NCI-H1694 treated with DMSO at 0.1 percent for 48 hours (cell line): ENCODE measurements at places on chromosomes 5 and 9.

GRCh38 chr9:138071731-138072130 lies 194.1 kb downstream of the CACNA1B start:
- DNase-seq = no peak

DNA sequence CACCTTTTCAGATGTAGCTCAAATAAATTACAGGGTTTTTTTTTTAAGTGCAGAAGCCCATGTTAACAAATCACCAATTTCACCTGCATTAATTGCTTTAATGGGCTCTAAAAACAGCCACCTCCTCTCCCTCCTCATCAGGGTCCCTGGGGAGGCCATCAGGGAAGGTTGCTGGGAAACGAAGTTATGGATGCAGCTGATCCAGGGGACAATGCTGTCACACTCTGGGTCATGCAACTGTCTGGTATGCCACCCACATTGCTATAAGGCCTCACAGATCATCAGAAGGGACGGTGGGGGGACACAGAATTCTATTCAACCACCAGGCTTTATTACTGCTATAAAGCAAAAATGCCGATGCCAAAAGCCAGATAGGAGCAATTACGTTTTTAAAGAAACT lies 9.3 kb downstream of the WHRN start:
- no peak for DNase-seq

DNA sequence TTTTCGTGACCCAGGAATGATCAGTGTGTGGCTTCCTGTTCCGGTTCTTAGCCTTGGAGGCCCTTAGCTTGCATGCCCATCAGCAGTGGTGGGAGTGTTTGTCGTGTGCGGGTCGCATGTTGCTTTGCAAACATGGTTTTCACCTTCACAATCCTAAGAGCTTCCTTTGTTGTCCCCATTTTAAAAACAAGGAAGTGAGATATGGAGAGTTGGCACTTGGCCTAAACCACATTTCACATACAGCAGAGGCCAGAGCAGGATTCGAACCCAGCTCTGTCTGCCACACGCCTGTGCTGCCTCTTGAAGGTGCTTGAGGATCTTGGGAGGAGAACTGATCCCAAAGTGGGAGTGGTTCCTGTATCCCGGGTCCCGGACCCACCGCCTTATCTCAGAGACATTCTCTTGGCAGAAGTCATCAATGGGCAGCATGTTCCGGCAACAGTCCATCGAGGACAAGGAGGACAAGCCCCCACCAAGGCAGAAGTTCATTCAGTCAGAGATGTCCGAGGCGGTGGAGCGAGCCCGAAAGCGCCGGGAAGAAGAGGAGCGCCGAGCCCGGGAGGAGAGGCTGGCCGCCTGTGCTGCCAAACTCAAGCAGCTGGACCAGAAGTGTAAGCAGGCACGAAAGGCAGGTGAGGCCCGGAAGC lies 38.2 kb upstream of the POMT1 start:
- DNase-seq = no peak

DNA sequence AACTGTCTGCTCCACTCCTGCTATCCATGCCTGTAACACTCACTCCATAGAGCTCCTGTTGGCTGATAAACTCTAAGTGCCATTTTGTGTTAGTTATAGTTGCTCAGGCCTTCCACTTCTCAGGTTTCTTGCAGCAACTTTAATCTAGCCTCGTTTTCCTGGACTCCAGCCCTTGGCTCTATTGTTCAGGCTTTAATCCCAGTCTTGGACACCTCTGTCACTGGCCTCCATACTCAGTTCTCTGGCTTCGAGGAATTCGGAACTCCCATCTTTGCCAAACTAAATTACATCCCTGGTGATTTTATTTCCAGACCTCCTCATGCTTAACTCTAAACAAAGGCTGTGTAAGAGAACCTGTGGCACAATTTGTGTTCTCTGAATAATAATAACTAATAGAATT lies 39.8 kb downstream of the EMB start:
- no peak for DNase-seq

DNA sequence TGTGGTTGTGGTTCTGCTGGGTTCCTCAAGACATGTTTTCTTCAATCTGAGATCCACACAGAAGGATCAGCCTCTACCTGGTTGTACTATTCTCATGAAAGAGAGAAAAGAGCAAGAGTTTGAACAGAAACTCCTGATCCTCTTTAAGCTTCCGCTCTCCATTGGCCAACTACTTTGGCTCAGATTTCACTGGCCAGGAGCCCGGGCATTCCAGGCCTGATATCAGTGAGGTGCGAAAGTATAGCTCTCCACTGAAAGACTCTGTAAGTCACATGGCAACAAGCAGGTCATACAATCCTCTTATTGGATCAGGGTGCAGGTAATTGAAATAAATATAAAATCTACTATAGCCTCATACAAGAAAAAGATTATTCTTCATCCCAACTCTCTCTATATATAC lies 920.5 kb downstream of the TLE4 start:
- DNase-seq = no peak

- DNase-seq = no peak
These were observed 1.3 kb upstream of the OR13J1 start for GRCh38 chr9:35871545-35871944.

GRCh38 chr5:126881821-126882600 lies 105.1 kb downstream of the LMNB1 start:
- DNase-seq = no peak

DNA sequence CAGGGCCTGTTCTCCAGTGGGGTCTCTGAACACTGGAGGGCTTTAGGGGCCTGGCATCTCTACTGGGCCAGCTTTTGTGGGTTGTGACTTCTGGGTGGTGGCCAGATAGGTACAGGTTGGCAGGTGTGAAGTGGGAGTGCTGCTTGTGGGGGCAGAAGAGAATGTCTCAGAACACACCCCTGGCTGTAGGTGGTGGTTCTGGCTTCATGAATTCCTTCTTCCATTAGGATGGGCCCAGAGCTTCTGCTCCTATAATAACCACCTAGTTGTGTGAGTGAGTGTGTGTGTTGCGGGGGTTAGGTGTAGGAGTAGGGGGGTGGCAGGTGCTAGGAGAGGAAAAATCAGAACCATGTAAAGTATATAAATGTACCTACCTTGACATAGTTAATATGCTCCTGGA lies 1.6 kb downstream of the PDZD2 start:
- DNase-seq = no peak

- DNase-seq = no peak
These were observed 54.7 kb downstream of the IRF1 start for GRCh38 chr5:132435886-132436285.

DNA sequence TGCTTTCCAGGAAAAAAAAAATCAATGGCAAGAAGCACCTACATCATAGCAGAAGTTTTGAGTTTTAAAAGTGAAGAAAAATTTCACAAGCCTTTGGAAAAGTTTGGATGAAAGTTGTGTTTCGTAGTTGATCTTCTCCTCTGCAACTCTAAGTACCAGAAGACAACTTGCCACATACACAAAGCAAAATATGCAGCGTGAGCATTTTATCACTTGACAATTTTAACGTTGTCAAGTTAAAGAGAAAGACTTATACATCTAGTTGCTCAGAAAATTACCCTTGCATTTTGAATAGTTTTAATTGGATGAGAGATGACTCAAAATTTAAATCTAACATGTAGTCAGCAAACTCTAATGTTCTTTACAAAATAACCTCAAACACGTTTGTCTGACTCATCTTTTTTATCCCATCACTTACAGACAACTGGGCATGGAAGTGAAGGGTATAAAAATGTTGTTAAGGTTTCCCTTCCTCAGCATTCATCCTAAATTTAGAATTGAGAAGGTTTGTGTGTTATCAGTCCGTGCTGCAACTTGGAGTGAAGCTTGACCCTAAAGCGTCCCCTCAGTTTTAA lies 213.4 kb downstream of the MARCHF11 start:
- no peak for DNase-seq

DNA sequence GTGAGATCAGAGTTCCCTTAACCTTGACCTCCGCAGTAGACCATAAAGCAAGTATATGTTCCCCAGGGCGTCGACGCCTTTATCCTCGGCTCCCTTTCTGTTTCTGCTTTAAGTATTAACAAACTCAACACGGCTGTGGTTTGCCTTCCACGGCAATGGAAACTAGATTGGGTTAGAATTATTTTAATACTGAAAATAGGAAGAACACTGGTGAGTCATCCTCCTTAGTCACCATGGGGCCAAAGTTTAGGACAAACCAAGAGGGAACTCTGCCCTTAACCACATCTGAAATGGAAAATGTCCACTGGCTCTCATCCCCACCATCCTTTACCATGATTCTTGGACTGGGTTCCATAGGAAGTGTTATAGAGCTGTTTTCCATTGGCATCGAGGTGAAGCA lies 386.1 kb downstream of the ACTL7B start:
- DNase-seq = no peak

DNA sequence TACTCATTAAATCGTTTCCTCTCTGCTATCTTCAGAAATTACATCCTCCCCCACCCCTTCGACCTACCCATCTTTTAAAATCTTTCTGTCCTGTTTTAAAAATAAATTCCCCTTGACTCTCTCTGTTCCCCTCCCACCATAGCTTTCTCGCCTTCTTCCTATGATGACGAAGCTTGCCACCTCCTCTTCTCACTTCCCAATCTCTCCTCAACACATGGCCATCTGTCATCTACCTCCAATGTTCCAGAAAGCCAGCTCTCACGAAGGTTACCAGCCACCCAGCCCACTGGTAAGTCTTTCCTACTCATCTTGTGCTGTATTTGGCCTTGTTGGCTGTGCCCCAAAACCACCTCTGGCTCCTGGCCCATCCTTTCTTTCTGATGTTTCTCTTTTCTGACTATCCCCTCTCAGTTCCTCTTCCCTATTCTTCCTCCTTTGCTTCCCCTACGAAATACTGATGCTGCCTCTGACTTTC lies 346.3 kb downstream of the ENC1 start:
- no peak for DNase-seq

- no peak for DNase-seq
These were observed 2.8 kb upstream of the AMBP start for GRCh38 chr9:114080773-114081440.

- DNase-seq = peak; percentile 22
These were observed 6.4 kb downstream of the GRIA1 start for GRCh38 chr5:153496835-153497234.

GRCh38 chr9:93960221-93960970 lies 5.2 kb upstream of the BARX1 start:
- DNase-seq = no peak

DNA sequence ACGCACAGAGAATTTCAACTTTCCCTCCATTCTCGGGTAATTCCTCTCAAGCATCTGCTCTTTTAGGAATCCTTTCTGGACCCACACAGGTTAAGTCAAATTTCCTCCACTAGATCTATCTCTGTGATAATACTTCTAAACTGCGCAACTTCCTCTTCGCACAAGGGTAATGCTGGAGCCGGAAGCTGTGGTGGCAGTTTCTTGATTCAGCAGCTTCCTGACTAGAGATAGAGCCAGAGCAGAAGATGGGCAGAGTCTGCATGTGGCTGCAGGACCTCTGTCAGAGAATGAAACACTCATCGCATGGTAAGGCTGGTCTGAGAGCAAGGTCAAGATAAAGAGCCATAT lies 11.1 kb upstream of the CDC42SE2 start:
- no peak for DNase-seq

DNA sequence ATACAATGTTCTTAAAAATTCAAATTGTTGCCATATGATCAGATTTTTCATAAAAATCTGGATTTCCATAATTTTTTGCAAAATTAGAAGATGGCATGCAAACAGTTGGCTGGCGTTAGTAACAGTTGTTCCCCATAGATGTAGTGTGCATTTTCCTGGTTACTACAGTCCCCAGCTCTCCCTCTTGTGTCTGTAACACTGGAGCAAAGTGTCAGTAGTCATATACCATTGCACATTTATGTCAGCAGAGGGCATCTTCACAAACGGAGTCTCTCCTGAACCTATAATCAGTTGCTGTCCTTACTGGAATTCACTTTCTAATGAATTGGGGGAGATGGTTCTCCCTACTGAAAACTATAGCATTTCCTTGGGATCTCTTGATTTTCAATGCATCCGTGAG lies 44.7 kb upstream of the DMAC1 start:
- no peak for DNase-seq

- no peak for DNase-seq
These were observed 84.8 kb upstream of the MIER3 start for GRCh38 chr5:57036761-57037160.

DNA sequence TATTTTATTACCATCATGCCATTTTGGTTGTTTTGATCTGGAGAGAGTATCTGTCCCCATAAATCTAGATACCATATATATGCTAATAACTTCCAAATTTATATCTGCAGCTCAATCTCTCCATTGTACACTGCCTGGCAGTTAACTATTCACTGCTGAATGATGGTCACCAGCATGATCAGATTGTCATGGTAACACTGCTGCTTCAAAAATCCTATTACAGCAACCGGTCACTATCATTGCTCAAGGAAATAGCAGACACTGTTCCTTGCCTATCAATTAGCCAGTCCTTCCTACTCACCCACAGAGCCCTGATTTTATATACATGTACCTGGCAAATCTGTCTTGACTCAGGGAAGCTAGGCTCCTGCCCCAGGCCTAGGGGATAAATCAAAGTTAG lies 11.5 kb downstream of the REEP5 start:
- DNase-seq = no peak

DNA sequence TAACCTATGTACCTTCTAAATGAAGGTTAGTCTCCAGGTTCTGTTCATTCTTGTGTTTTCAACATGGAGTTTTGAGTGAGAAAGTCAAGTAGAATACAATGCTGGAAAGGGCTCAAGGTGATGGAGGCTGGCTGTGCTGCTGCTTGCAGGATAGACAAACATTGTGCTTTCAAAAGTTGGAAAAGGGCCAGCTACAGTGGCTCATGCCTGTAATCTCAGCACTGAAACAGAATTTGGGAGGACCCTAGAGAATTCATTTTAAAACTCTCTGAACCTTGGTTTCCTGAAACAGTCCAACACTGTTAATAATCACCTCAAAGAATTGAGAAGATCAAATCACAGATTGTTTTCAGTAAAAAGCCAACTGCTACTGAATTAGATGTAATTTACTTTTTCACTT lies 15.4 kb upstream of the IARS1 start:
- DNase-seq = no peak
